CD4-positive, alpha-beta memory T cell (primary cell): ENCODE measurements at places on chromosomes 7 and 10.

- DNase-seq = peak; percentile 63
Measured at GRCh38 chr10:3239066-3239919, 66.7 kb upstream of the PITRM1 start.

DNA sequence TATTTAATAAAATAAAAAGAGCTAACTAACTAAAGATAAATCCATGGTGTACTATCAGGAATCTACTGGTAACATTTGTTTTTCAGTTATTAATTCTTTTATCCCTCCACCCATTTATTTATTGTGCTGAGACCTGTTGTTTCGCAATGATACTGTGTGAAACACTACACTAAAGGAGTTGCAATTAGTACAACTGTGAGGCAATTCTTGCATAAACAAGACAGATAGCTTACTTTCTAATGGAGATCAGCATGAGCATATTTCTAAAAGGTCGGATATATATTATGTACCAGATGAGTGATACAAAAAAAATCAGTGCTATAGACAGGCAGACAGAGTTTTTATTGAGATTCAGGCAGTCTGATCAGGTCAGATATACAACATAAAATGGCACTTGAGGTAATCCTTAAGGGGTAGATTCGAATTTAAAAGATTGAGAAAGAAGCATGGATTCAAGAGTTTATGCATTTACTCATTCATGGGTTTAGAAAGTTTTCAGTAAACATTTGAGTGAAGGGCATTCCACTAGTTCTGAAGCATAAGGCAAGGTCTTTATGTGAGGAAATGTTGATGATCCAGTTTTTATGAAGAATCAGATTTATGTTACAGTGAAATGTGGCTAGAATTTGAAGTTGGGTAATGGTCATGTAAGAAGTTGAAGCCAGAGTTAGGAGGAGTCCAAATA, 147.6 kb downstream of the POLR1F start:
- DNase-seq = no peak

DNA sequence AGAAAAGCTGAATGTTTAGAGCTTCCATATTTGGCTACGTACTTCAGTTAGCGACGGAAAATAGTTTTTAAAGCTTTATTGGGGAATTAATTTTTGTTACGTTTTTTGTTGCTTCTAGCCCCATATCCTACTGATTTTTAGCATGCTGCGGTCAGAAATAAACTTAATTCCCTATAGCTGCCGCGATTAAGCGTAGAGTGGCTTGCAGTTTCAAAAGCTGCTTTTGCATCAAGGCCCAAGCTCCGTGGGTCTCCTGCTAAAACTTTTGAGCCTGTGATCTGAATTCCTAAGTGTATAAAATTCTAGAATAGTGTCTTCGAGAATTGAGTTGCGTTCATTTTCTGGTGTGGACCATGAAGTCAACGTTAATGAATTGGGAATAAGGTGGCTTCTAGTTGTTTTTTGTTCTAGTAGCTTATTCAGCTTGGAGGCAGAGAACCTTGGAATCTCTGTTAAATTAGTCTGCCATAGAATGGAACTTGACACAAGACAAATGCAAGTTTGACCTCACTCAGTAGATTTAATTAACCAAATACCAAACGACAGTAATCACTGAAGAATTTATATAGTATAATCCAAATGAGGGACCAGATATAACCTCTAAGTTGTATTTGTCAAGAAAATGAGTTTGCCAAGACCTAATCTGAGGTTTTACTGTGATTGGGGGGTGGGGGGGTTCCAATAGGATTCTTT, 977 bp downstream of the CALU start:
- no peak for DNase-seq

DNA sequence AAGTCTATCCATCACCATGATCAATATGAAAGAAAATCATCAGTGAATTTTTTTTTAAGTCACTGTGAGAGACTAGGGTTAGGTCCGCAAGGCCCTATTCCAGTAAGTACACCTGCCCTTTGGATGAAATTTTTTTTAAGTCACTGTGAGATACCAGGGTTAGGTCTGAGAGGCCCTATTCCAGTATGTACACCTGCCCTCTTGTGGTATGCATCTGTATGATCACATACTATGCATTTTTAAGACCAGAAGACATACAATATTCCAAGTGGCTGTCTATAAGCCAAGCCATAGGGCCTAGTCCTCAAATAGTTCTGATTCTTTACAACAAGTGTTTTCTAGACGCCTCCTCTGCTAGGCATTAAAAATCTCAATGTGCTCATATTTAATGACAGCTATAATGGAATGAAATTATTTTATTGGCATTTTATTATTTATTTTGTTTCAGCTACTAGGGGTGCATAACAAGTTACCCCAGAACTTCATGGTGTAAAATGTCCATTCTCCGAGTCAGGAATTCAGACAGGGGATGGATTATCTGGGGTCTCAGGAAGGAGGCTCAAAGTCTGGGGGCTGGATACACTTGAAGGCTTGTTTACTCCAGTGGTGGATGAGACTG, 53.1 kb downstream of the TEX36 start:
- no peak for DNase-seq

DNA sequence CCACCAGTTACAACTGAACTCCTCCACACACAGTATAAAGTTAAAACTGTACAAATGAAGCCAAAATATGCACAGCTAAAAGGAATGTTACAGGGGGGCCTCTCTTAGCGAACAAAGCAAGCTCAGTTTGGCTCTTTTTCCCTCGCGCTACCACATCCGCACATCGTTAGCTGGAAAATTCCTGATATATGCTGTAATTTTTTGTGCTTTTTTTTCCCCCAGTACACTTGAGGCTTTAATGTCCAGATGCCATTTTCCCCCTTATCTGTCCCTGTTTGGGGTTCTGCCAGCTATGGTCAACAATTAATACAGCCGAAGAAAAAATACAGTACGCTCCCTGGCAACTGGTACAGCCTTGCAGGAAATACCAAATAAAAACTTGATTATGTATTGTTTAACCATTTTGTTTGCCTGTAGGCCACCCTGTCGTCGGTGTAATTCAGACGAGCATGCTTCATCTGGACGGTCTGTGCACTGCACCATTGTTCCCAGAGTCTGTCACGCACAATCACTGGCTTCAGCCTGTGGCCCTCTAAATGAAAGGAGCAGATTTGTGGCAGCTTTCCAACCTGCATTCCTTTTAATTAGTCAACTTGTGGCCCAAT, 108.1 kb upstream of the FAM133B start:
- DNase-seq = no peak

DNA sequence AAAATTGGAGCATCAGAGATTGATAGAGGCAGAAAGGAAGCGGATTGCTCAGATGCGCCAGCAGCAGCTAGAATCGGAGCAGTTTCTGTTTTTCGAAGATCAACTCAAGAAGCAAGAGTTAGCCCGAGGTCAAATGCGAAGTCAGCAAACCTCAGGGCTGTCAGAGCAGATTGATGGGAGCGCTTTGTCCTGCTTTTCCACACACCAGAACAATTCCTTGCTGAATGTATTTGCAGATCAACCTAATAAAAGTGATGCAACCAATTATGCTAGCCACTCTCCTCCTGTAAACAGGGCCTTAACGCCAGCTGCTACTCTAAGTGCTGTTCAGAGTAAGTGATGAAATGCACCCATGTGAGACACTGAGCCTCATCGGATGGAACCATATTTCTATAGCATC, 33.1 kb downstream of the STAMBPL1 start:
- no peak for DNase-seq

DNA sequence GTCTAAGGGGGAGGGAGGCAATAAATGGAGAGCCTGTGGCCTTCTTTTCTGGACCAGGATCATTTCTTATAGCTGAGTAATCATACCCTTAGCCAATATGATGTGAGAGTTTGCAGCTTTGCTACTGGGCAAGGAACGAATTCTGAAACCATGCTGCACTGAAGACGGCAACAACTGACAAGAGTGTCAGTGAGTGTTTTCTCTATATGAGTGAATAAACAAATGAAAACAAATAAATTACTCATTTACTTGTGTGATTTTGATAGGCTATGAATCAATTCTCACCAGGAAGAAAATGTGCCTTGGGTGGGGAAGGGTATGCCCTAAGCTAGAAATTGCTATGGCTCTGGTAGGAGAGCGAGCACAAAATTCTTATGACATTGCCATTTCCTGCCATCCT, 79.4 kb upstream of the LRRN3 start:
- DNase-seq = no peak

GRCh38 chr10:109934958-109935793, 11.9 kb upstream of the XPNPEP1 start:
- DNase-seq = peak; percentile 41

- DNase-seq = no peak
Measured at GRCh38 chr10:21202776-21203462, 305.8 kb upstream of the NEBL start.

DNA sequence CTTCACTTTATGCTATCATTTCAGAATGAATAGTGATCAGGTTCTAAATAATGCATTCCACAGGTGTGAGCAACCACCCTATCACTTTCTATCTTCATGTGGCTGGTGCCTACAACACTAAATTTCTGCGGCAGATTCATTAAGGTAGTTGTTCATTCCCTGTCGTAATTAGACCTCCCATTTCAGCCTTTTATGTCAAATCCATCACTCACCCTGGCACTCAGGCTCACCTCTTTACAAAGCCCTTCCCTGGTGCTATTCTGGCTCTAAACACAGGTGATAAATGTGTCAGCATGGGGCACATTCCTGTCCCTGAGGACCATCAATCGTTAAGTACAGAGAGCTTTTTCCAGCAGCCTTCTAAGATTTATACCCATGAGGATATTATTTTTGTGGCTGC, 300.0 kb upstream of the C7orf33 start:
- DNase-seq = no peak

GRCh38 chr7:7789551-7789988, 71.2 kb upstream of the RPA3 start:
- DNase-seq = no peak

DNA sequence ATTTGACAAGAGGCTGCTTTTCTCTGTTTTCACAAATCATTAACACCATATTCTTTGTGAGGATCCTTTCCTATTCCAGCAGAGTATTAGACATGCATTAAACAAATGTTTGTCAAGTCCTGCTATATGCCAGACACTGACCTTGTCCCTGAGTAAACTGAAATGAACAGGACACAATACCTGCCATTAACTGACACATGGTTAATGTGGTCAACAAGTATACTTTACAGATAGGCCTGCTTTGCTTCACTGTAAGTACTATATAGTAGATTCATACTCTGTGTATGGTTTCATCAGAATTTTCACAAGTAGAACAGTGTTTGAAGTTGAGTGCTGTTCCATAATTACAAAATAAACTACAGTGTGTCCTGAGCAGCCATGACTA, 5.9 kb downstream of the TNKS2 start:
- DNase-seq = no peak

GRCh38 chr7:103347507-103348267, at the start of gene PSMC2:
PSMC2 (plus strand) TSS chr7:103347643; CDS start chr7:103347712, 69 bp downstream.
- peak; percentile 86 for DNase-seq

- no peak for DNase-seq
Measured at GRCh38 chr10:121639416-121639815, 41.2 kb upstream of the FGFR2 start.

DNA sequence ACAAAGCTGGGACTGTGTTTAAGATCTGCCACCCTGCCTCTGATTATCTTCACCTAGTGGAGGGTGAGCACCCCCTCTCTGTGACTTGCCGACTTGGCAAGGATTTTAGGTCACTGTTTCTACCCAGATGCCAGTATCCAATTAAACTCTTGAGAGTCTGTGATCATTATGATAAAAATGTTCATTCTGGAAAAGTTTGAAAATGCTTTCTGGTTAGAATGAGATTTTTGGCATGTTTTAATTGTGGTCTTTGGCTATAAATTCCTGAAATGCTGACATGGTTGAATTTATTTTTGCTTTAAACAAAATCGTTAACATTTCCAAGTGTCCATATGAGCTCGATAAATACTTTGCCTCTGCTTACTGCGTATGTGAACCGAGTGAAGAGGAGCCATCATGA, 221.4 kb downstream of the BICC1 start:
- no peak for DNase-seq

DNA sequence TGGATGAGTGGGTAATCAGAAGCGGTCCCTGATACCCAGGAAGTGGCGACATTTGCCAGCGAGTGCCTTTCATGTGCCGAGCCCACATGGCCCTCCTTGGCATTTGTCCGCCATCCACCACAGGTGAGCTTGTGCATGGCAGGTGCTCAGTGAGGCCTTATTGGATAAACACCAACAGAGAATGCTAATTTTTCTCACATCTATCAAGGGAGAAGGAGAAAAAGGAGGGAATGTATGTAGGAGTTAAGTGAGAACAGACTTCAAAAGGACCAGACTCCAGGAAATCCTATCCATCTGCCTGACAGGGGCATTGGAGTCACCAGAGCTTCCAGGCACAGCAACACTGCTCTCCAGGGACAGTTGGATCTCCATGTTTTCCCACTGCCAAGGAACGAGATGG, 143.5 kb upstream of the ZMIZ1 start:
- DNase-seq = no peak

GRCh38 chr10:62381385-62382102, 7.4 kb downstream of the ZNF365 start:
- no peak for DNase-seq

DNA sequence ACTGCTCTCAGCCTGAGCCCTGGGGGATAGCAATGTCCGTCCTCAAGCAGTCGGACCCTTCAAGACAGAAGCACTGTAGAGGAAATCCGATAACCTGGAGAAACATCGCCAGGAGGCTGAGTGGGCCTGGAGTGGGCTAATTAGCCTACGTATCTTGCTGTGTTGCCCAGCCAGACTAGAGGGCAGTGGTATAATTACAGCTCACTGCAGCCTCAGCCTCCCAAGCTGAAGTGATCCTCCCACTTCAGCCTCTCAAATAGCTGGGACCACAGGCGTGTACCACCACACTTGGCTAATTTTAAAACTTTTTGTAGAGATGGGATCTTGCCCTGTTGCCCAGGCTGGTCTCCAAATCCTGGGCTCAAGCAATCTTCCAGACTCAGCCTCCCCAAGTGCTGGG, 21.7 kb downstream of the LYZL2 start:
- no peak for DNase-seq
